ENCODE measurements at places on chromosomes 11 and 22. TPM values are rescaled to one million over a fixed set of nuclear protein-coding genes. Genes with fewer than 3 reads are reported as not detected.

GRCh38 chr11:115765803-115766239 lies 261.6 kb upstream of the CADM1 start:
- DNase-seq = no peak

DNA sequence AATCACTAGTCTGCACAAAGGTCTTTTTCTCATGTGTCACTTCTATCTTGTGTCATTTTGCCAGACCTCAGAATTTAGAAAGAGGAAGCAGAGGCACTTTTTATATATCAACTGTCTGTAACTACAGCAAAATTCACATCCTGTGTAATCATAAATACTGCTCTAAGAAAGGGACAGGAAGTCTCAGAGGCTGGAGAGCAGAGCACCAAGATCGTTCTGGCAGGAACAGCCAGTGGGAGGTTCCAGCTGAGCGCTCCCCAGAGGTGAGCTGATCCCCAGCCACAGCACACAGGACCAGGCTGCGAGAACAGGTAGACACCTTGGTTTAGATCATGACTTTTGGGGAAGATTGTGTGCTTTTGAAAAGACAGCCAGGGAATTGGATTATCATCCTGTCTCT lies at the start of gene MS4A7:
Gene MS4A7, plus strand, starts transcription at position 179 of the 400 bp plus-strand sequence. CDS start 4,610 bp downstream, outside the sequence.
- no peak for DNase-seq

GRCh38 chr11:117818041-117818873 lies 6.3 kb downstream of the FXYD2 start:
- DNase-seq = no peak

Gene PSMC3
- 128 TPM for total RNA-seq

Gene CD6
- not detected for total RNA-seq

- DNase-seq = no peak
These were observed 72.0 kb upstream of the MPEG1 start for GRCh38 chr11:59284773-59285129.

DNA sequence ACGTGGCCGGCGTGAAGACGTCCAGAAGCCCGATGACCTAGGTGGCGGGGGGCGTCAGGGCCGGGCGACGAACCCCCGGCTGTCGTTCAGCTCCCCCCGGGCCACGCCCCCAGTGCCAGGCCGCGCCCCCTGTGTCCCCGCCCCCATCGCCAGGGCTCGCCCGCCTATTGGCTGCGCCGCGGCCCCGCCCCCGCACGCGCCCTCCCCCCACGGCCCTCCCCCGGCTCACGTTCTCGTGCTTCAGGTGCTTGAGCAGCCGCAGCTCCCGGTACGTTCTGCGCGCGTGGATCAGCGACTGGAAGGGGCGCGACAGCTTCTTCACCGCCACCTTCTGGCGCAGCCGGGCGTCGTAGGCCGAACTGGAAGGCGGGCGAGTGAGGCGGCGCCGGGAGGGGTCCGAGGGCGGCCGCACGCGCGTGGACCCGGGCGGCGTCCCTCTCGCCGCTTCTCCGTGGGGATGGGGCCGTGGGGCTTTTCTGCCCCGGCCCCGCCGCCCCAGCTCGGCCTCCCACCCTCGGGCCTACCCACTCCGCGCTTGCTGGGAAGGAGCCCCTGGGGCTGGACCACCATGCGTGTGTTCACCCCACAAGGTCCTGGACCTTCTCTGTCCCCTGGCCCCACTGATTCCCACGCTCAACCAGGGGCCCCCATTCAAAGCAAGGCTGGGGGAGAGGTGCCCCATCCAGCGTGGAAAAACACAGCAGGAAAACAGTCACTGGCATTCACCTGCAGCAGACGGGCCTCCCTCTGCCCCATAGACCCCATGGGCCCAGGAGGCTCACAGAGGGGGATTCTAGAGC lies 2.4 kb downstream of the MAPK11 start:
- DNase-seq = peak; percentile 43

Gene P2RY6
- not detected for total RNA-seq

Gene PRODH
- total RNA-seq = not detected

Gene C11orf87
- total RNA-seq = not detected

DNA sequence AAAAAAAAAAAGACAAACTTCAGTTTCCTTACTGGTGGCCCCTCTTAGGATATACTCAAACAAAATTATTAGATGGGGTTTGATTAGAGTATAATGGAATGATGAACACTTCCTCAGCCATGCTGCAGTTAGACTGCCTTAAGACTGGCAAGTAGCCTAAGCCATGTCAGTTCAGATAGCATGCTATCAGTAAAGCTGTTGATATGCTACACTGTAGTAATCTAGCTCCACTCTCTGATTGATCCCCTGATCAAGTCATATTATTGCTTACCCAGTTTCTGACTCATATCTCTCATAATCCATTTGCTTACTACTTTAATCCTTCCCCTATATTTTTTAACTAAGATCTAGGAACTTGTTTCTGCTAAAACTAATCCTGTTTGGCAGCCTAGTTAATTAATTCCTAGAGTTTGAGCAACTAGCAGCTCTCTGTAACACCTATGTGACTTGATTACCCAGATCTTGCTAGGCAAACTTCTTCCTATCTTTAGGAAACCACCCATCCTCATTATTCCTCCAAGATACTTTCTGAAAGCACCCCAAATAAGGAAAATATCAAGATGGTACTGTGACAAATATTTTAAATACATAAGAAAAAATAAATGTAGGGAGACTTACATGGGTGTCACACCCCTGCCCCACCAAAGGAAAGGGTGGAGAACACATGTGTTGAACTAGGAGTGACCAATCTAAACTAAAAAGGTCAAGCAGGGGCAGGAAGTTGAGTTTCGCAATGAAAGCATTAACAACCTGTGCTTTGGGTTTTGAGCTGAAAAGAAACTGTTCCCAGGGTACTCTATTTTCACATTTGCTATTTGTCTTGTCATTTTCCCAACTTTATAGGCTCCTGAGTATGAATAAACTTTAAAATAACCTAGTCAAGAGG lies 43.2 kb downstream of the PIK3C2A start:
- DNase-seq = peak; percentile 22

DNA sequence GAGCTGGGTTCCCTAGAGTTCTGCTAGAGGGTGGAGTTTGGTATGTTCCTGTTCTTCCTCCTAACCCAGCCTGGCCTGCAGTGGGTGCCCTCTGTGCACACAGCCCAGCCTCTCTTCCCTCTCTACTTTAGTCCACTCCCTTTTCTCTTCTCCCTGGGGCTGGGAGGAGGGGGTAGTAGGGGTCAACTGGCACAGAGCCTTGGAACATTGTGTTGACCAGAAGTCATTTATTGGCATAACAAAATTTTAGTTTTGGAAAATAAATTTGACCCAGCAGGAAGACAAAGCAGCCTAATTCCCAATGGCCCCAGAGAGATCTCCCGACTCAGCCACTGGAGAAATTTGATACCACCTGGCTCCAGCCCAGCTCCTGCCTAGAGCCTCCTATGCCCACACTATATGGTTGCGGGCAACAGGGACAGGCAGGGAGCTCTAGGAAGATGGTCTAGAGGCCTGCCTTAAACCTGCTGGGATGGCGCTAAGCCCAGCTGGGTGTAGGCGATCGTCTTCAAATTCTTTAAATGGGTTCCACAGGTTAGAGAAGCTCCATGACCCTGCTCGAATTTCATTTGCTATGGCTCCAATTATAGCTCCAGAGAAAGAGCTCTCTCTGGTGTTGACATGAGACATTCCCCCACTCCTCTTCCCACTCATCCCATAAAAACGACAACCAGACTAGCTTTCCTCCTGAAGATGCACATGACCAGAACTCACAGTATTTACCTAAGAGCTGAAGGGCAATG lies 9.9 kb downstream of the PCSK7 start:
- DNase-seq = peak; percentile 70

Gene PYGM
- total RNA-seq = 1.7 TPM

DNA sequence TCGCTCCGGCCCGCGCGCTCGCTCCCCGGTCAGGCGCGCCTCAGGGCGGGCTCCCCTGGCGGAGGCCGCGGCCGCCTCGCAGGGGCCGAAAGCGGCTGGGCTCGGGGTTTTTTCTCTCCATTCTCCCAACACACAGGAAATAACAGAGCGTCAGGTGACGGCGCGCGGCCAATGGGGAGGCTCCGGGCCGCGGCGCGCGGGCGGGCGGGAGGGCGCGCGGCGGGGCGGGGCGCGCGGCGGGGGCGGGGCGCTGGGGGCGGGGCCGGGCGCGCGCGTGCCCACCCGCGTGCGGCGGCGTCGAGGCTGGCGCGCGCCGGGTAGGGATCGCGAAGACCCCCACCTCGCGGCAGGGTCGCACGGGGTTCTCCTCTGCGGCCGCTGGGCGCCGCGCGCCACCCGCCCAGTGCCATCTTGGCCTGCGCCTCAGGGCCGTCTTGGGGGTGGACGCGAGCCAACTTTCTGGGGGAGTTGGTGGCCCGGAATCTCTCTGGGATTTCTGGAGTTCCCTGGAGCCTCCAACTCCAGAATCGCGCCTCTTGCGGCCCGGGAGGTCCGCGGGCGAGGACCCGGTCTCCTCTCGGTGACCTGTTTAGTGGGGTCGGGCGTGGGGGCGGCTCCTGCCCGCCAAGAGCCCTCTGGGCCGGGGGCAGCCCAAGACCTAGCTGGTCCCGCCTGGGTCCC lies at the start of gene TCF20:
Gene TCF20, minus strand, starts transcription at position 144 of the 681 bp plus-strand sequence. CDS start 55,348 bp downstream, outside the sequence.
- DNase-seq = peak; percentile 62

Gene FXYD6
- total RNA-seq = 0.98 TPM

Gene LIF
- 6.2 TPM for total RNA-seq

DNA sequence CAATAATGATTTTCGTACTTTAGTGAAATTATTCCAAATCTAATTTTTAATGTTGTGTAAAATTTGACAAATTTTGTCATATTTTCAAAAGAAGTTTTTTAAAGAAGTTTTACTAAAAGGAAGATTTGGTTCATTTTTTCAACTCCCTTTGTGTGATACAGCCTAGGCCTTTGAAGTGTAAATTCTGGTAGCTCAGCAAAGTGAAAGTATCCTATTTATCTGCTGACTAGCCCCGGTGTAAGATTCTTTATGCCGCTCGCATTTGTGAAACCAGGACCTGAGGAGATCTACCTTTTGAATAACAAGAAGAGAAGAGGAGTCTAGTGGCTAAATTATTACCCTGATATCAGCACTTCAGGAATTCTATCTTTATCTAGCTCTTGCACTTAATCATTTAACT lies 177.4 kb downstream of the JRKL start:
- peak; percentile 10 for DNase-seq

GRCh38 chr11:1589996-1590395 lies 4.9 kb upstream of the KRTAP5-1 start:
- no peak for DNase-seq

Gene OR8D1
- not detected for total RNA-seq

DNA sequence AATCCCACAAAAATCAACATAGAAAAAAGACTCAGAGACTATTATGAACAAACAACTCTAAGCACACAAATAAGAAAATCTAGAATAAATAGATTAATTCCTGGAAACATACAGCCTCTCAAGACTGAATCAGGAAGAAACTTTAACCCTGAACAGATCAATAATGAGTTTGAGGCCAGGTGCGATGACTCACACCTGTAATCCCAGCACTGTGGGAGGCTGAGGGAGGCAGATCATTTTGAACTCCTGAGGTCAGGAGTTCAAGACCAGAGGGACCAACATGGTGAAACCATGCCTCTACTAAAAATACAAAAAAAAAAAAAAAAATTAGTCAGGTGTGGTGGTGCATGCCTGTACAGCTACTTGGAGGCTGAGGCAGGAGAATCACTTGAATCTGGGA lies 499.5 kb upstream of the LUZP2 start:
- no peak for DNase-seq

GRCh38 chr11:115224551-115224950 lies 279.7 kb downstream of the CADM1 start:
- DNase-seq = no peak

- peak; percentile 83 for DNase-seq
These were observed 146.3 kb upstream of the ARHGAP20 start for GRCh38 chr11:110858547-110858921.

- DNase-seq = no peak
These were observed 742 bp upstream of the BBOX1 start for GRCh38 chr11:27039873-27040272.

DNA sequence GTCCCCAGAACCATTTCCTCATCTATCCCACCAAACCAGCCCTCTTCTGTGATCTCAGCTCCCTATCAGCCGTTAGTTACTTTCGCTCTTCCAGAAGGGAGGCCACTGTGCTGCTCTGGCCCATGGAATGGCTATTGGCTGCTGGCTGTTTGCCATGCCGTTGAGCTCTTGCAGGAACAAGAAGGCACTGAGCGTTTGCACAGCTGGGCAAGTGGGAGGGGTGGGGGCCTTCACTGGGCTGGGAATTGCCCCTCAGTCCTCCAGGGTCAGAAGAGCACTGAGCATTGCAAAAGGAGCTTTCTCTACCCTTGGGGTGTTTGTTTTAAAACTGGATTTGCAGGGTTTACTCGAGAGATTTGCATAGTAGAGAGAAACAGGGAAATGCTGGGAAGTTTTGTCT lies 129.0 kb upstream of the PARVA start:
- DNase-seq = peak; percentile 50

- no peak for DNase-seq
These were observed 1.5 kb downstream of the LMF2 start for GRCh38 chr22:50505776-50506610.

- no peak for DNase-seq
These were observed 15.5 kb downstream of the SLC1A2 start for GRCh38 chr11:35403765-35404387.

Gene FOSL1
- total RNA-seq = 11.4 TPM

DNA sequence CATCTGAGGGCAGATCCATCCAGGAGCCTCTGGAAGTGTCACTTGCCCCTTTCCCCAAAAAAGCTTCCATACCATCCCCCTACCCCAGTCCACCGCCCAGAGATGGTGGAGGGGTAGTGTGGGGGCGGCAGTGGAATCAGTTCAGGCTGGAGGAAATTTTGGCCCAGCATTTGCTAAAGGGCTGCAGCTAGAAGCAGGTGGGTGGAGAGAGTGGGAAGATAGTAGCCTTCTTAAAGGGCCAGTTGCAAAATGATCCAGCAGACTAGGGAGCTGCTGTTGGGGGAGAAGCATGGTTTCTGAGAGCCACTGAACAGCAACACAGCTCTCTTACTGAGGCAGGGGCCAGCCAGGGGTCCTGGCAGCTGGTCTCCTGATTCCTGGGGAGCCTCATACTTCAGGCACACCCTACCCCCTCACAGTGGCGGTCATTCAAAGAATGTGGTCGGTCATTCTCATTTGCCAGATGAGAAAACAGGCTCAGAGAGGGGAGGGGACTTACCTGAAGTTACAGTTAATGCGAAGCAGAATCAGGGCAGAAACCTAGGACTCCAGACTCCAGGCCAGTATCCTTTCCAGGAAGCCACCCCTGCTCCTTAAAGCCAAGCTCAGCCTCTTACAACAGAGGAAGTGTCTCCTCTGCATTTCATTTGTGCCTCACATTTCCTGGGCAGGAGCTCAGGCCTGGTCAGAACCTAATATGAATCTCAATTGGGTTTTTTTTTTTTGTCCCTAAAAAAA lies 5.4 kb downstream of the SEC14L2 start:
- no peak for DNase-seq

Gene SPECC1L
- total RNA-seq = 43.2 TPM

Gene CRYBB3
- total RNA-seq = not detected

Gene KIRREL3
- 0.45 TPM for total RNA-seq

- no peak for DNase-seq
These were observed 33.1 kb downstream of the GNAZ start for GRCh38 chr22:23103199-23103954.

Data from fibroblast of the aortic adventitia (primary cell).